Occipital lobe (tissue), 3 donors: ENCODE measurements at places on chromosomes 12 and 14.

GRCh38 chr12:114167431-114167830 lies 201.3 kb upstream of the RBM19 start:
- DNase-seq: no peak

- no peak for DNase-seq
Measured at GRCh38 chr12:7090222-7090998, 1.8 kb downstream of the C1R start.

DNA sequence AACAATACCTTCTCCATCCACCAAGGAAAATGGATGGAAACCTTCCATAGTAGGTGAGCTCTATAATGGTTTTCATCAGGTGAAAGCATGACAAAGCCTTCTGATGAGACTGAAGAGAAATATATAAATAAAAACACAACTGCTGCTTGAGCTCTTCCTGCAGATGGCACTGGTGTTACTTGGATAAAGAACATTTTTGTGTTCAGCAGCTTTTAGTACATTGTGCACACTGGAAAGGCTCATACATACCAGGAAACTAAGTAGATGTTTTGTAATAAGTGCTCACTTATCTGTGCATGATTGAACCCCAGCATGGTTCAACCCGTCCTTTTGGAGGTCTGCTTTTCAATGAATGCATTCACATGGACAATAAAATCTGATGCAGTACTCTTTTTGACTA lies 357.3 kb upstream of the MIS18BP1 start:
- DNase-seq: no peak

DNA sequence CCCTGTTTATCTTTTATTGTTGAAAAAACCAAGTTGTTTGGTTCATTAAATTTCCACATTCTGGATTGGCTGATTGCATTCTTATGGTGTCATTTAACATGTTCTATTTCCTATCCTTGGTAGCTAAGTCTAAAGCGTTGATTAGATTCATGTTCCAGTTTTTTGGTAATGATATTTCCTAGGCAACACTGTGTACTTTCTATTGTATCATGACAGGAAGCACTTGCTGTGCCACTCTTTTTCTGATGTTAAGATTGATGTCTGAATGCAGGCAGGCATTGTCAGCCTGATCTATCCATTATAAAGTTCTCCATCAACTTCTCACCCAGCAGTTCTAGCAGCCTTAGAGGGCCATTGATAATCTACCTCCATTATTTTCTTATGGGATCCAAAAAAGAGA lies 91.1 kb upstream of the ARID2 start:
- no peak for DNase-seq

DNA sequence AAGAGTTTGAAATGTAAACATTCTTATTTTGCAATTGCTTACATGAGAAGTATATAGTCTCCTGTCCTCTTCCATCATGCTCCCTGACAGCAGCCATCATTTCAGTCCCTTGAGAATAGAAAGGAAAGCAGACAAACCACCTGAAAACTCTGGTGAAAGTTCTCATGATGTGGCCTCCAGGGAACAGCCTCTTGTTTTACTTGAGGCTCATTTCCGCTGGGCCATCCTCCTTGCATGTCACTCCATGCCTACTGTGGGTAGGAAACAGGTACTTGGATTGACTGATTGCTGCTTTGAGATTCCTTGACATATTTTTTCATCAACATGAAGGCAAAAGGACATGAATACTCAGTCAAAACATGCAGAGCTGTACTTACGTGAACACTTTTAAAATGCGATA lies 6.0 kb downstream of the SYT1 start:
- no peak for DNase-seq

DNA sequence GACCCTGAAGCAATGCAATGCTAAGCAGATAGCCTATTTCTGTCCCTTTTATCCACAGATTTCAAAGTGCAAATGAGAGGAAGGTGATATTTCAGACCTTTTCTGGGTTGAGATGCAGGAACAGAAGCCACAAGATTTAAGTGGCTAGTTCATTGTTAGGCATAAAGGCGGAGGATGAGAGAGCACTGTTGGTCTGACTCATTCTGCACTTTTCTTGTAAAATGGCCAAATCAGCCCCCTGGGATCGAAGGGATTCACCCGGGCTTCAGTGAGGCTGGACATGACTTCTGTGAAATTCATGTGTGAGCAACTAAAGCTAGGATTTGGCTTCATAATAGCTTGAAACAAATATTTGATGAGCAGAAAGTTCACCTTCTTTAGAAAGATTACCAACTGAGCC lies 101.9 kb upstream of the OVCH1 start:
- no peak for DNase-seq

DNA sequence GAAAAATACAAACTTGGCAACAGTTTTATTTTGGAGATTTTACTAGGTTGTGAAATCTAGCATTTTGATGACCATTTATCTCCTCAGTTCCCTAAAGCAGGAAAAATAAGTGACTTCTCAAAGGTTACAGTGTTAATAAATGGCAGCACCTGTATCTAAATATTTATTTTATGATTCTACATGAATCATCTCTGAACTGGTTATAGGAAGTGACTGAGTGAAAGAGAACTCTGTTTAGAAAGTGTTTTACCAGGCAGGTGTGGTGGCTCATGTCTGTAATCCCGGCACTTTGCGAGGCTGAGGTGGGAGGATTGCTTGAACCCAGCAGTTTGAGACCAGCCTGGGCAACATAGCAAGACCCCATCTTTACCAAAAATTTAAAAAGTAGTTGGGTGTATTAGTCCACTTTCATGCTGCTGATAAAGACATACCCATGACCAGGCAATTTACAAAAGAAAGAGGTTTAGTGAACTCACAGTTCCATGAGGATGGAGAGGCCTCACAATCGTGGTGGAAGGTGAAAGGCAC lies 26.3 kb downstream of the MIPOL1 start:
- DNase-seq: no peak

DNA sequence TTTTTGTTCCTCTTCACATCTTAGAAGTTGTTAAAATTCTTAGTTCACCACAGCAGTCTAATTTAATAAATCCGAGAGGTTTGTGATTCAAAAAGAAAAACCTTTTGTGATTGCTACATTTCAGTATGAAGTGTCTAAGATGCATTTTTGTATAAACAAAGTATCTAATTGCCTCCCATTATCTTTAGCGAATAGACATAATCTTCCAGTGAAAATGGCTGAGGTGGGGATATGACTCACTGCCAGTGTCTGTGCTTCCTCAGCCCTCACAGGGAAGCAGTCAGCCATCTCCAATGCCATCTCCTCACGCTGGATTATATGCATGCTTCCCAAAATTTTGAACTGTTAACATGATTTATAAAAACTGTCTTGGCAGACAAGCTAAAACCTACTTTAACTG lies 7.6 kb downstream of the GCH1 start:
- no peak for DNase-seq

GRCh38 chr12:40469736-40470135 lies 222.5 kb upstream of the CNTN1 start:
- no peak for DNase-seq

GRCh38 chr12:108759924-108760323 lies 28.6 kb upstream of the CORO1C start:
- peak; percentile 62 for DNase-seq

- DNase-seq: no peak
Measured at GRCh38 chr12:14953752-14954151, 7.6 kb downstream of the ARHGDIB start.

GRCh38 chr14:93007225-93007997 lies 84.5 kb downstream of the CHGA start:
- DNase-seq: peak; percentile 60

GRCh38 chr12:50647031-50647430 lies 116.9 kb upstream of the ATF1 start:
- no peak for DNase-seq

DNA sequence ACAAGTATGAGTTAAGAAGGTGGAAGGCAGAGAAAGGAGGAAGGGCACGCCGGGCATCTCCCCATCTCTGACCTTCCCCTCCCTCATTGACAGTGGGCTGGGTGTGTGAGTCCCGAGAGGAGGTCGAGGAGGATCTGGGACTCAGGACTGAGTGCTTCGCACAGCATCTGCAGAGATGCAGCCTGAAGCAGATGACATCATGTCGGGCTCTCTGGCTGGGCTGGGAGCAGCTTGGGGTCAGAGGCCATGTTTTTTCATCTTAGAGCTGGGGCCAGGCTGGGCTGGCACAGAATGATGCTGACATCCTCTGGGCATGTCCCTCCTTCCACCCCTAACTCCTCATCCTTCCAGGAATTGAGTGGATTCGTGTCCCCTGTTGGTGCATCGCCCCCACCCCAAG lies 43.5 kb downstream of the CMKLR1 start:
- DNase-seq: no peak

GRCh38 chr14:54786838-54787237 lies 115.8 kb downstream of the GCH1 start:
- no peak for DNase-seq
